ENCODE measurements at places on chromosomes 16 and 17.

- no peak for DNase-seq
Measured at GRCh38 chr17:79811011-79811867, 14.4 kb upstream of the CBX8 start.

- DNase-seq, result no peak
Measured at GRCh38 chr17:75959051-75959838, 18.4 kb upstream of the FBF1 start.

- DNase-seq, result no peak
Measured at GRCh38 chr16:15599303-15600070, 43.5 kb downstream of the MARF1 start.

DNA sequence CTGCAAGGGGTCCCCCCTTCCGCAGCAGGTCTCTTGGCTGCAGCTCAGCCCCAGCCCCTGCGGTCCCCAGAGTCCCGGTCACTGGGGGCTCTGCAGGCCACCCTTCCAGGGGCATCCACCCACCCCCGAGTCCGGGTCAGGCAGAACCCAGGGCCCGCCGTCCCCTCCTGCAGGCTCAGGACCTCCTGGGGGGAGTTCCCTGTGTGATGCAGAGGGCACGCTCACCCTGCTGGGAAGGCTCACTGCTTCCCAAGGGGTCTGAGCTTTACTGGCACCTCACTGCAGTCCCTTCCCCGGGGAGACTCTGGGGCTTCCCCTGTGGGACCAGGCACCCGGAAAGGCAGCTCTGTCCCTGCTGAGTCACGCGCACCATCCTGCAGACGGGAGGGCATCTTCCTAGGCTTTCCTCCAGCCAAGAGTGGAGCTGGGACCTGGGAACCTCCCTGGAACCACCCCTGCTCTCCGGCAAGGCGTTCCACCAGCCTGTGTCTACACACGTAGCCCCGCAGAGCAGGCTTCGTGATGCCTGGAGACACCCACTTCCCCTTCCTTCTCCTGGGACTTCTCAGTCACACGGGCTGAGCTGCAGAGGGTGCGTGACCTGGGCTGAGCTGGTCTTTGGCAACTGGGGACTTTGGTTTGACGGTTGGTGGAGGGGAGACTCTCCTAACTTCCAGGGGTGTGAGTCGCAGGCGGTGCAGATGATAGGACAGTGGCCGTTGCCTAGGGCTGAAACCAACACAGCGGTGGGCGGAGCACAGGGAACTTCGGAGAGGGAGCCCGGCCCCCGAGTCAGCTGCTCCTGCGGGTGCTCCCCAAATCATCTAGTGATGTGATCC lies 23.4 kb downstream of the SLC25A10 start:
- peak; percentile 70 for DNase-seq

DNA sequence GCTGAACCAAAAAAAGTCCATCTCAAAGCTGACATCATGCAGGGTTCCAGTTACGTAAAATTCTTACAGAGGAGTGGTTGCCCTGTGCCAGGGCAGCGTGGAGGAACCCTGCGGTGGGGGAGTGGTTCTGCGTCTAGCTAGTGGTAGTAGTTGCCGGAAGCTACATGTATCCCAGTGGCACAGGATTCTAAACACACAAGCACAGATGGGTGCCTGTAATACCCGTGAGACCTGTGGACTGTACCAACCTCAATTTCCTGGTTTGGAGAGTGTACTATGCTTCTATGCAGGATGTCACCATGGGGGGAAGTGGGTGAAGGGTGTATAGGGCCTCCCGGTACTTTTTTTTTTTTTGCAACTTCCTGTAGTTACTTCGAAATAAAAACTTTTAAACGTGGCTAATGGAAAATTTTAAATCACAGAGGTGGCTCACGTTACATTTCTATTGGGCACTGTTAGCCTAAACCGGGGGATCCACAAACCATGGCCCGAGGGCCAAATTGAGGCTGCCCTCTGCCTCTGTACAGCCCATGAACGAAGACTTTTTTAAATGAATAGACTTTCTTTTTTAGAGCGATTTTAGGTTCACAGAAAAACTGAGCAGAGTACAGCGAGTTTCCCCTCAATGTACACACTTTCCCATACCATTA lies 38.5 kb downstream of the TBC1D16 start:
- no peak for DNase-seq

DNA sequence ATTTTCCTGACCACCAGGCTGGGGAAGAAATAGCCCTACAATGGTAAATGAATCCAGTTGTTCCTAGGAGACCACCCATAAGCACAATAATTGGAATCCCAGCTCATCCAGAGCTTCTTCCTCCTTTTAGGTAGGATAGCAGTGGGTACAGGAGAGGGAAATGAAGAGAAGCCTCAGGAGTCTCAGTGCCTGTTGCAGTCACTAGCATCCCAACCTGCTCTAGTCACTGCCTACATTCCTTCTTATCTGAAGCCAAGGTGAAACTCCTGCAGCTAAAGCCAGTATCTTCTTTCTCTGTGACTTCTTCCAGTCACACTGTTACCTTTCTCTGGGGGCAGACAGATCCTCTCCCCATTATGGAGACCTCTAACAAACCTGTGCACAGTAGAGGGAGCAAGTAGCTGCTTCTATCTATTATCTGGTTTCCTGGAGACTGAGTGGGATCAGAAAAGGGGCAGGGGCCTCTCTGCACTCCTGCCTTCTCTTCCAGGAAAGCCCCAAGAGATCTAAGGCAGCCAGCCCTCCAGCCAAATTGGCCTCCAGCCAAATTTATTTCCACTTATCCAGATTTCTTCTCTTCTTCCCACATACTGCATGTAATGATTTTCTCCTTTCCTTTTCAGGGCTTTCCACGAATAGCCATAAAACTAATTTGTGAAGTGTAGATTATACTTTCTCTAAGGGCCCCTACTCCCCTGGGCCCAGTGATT lies 85.5 kb downstream of the SSH2 start:
- peak; percentile 16 for DNase-seq

DNA sequence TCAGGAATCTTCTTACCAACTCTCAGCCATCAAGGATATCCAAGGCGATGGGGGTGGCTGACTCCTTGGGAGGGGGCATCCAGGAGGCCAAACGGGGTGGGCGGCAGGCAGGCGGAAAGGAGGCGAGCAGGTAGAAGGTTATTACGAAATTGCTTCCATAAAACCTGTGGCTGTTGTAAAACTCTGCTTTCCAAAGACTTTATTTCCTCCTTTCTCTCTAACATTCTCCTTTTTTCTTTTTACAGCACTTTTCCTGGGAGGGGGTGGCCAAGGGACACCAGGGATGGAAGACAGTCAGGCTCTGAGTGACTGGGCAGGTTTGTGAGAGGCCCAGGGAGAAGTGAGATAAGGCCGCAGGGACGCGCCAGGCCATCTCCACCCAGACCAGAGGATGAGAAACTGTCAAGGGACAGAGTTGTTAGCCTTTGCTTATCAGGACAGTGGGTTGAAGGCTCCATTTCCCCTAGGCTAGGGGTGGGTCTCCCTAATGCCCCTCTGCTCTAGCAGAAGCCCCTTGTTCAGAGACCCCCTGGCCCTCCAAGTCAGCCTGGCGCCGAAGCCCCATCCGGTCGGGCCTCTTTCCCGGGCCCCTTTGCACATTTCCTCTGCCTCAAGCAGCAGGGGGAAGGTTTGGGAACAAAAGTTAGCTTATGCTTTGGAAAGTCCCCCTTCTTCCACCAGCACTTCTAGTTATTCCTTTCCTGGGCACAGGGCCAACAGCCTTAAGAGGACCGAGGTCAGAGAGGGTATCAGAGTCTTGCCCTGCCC lies 5.0 kb upstream of the HOXB9 start:
- DNase-seq, result no peak

- no peak for DNase-seq
Measured at GRCh38 chr16:70460737-70461261, 6.4 kb downstream of the FCSK start.

GRCh38 chr17:60598001-60598736 lies 1.8 kb upstream of the PPM1D start:
- no peak for DNase-seq

DNA sequence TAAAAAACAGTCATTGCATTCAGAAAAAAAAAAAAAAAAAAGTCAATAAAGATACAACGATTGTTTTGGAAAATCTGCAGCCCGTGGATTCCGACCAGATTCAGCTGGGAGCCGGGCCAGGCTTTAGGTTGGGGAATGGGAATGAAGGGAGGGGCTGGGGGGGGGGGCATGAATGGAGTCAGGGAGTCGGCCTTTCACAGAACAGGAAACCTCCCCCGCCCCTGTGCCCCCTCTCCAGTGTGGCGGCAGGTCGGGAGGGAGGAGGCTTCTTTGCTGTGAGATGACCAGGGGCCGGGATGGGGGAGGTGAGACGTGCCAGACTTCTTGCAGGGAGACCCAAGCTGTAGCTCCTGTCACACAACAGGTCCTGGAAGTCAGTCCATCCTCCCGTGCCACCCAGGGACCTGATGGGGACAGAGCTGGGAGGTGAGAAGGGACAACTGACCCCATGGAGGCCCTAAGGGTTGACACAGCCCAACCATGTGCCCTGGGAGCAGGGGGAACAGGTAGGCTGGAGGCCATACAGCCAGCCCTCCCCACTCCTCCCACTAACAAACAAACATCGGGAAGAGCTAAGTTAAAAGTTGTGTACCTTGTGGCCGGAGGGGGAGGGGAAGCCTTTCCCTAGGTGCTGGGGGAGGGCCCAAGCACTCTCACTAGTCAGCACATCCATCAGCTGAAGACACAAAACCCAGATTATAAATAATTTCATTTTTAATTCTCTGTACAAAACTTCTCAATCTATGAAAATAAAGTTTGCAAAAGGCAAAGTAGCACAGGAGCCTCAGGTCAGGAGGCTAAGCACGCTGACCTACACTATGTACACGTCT lies 25.2 kb downstream of the SREBF1 start:
- no peak for DNase-seq

GRCh38 chr16:63372283-63372682 lies 1336.0 kb upstream of the CDH8 start:
- DNase-seq, result no peak

- no peak for DNase-seq
Measured at GRCh38 chr17:5225668-5226457, 8.8 kb downstream of the SCIMP start.

GRCh38 chr16:85996843-85997242 lies 97.9 kb downstream of the IRF8 start:
- DNase-seq, result no peak

DNA sequence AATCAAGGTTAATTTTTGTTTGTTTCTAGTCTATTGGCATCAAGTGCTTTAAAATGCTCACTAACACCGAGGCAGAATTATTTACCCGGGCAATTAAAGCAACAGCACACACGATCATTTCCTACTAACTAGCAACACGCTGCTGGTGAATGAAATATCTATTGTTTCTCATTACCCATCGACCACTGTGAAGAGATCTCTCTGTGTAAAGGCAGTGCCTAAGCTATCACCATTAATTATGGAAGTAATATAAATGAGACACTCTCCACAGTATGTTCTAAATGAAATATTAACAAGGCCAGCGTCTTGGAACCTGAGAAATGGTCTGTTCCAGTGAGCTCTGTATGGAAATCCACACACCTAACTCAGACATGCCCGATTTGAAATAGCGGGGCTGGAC lies 397.6 kb downstream of the MAF start:
- no peak for DNase-seq

DNA sequence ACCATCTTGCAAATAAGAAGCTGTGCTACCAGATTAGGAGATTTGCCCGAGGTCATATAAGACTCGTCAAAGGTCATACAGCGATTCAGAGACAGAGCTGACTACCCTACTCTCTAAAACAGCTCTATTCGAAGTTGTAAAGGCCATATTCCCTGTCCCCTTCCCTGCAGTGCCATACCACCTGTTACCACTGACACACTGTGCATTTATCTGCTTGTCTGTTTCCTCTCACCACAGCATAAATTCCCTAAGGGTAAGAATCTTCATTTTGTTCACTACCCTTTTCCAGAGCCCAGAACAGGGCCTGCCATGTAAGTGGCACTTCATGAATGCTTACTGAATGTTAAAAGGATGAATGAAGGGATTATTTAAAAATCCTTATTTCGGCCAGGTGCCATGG lies 3.4 kb upstream of the KSR1 start:
- no peak for DNase-seq

GRCh38 chr16:56237451-56237930 lies 46.2 kb downstream of the GNAO1 start:
- peak; percentile 53 for DNase-seq

DNA sequence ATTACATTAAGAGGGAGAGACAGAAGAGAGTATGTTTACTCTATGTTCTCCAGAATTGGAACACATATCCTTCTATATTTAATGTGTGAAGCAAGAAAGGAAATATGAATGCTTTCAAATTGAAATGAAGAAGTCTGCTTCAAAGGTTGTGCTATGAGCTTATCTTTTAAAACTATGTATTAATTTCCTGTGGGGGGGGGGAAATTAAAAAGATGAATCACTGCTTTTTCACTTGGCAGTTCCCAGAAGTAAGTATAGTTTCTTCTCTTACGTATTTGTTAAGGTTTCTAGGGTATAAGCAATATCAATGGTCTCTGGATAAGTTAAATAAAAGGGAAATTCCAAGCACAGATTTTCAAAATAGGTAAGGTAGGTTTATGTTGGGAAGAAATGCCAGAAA lies 7.0 kb downstream of the TERF2 start:
- peak; percentile 22 for DNase-seq

DNA sequence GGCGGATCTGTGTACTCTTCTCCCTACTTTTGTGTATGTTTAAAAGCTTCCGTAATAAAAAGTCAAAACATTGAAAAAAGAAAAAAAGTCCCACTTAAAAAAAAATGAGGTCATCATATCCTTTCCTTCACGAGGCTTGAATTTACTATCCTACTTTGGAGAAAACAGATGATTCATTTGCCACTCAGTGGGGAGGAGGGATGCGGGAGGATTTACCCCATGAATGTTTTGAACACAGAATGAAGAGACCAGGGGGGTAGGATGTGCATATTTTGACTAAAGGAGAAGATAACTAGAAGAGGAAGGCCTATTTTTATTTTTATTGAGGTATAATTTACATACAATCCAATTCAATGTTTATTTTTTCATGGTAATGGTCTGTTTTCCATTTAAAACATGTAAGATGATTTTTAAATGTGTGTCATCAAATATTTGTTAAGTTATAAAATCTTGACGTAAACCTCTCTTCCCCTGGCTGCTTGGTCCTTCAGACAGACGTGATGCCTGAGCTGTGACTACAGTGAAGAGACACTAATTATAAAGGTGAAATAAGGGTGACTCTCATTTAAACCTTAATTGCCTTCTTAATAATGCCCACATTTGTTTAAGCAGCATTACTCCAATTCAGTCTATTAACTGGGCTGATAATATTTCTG lies 135.4 kb upstream of the AXIN2 start:
- peak; percentile 87 for DNase-seq

- peak; percentile 94 for DNase-seq
Measured at GRCh38 chr17:44218344-44219107, 949 bp downstream of the UBTF start.

- DNase-seq, result no peak
Measured at GRCh38 chr16:56697456-56698155, 15.3 kb downstream of the MT1X start.
